Pericardium fibroblast (primary cell): ENCODE measurements at places on chromosomes 6 and 20. TPM values are rescaled to one million over a fixed set of nuclear protein-coding genes. Genes with fewer than 3 reads are reported as not detected.

C20orf141 gene
- 0.47 TPM in 1 of 2 replicates, not detected in the other for total RNA-seq

PRSS35 gene
- 2.4 and 3.0 TPM in 2 replicates for total RNA-seq

ARG1 gene
- not detected in 2 replicates for total RNA-seq

MYLK4 gene
- 0.47 and 3.2 TPM in 2 replicates for total RNA-seq

HTR1B gene
- total RNA-seq, result 0.12 TPM in 1 of 2 replicates, not detected in the other

CST2 gene
- total RNA-seq, result not detected in 2 replicates

PRL gene
- total RNA-seq, result not detected in 2 replicates

FAM135A gene
- total RNA-seq, result 6.3 and 10.7 TPM in 2 replicates

TCF15 gene
- under 0.01 TPM in 1 of 2 replicates, not detected in the other for total RNA-seq

IRF4 gene
- 0.34 TPM in 1 of 2 replicates, not detected in the other for total RNA-seq

CRISP2 gene
- not detected in 2 replicates for total RNA-seq

OR12D3 gene
- not detected in 2 replicates for total RNA-seq

CD40 gene
- total RNA-seq, result 3.3 and 9.2 TPM in 2 replicates

EDN3 gene
- total RNA-seq, result under 0.01 TPM in 2 replicates

WFDC5 gene
- not detected in 2 replicates for total RNA-seq

TMEM170B gene
- total RNA-seq, result 0.26 and 0.47 TPM in 2 replicates

SOX18 gene
- total RNA-seq, result 0.58 and 0.77 TPM in 2 replicates

STMND1 gene
- total RNA-seq, result not detected in 2 replicates

CD24 gene
- total RNA-seq, result 0.34 and 7.5 TPM in 2 replicates

SEC23B gene
- total RNA-seq, result 18.0 and 38.7 TPM in 2 replicates

RAD21L1 gene
- total RNA-seq, result not detected in 2 replicates

TSPO2 gene
- total RNA-seq, result not detected in 2 replicates

FOXS1 gene
- total RNA-seq, result 1.1 TPM in 1 of 2 replicates, not detected in the other

BPIFB4 gene
- under 0.01 TPM in 1 of 2 replicates, not detected in the other for total RNA-seq

SIRPG gene
- not detected in 2 replicates for total RNA-seq

GPX5 gene
- total RNA-seq, result not detected in 2 replicates

KCNQ2 gene
- total RNA-seq, result not detected in 2 replicates

FAXC gene
- total RNA-seq, result 0.26 and 0.58 TPM in 2 replicates

REPS1 gene
- 15.7 and 19.3 TPM in 2 replicates for total RNA-seq

BMP2 gene
- total RNA-seq, result 0.35 and 1.2 TPM in 2 replicates

GGT7 gene
- total RNA-seq, result 12.1 and 17.5 TPM in 2 replicates

TP53INP2 gene
- 5.9 and 6.9 TPM in 2 replicates for total RNA-seq

CYB5R4 gene
- total RNA-seq, result 0.94 and 13.2 TPM in 2 replicates

SCUBE3 gene
- 3.7 and 4.2 TPM in 2 replicates for total RNA-seq
